Coronary artery (tissue), 2 donors: ENCODE measurements at places on chromosomes 11 and 22.

DNA sequence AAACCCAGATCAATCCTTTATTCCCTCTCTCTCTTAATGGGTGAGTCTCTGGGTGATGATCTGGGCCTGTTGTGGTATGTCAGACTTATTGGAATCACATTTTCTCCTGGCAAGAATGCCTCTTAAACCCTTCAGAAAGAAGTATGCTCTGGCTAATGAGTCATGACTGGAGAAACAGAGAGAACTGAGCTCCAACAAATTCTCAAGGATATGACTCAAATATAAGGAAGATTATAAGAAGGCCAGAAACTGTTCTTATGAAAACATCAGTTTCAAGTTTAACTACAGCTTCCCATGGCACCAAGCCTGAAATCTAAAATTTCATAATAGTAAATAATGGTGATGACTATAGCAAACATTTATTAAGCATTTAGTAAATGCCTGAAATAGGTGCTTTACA is 83.9 kb downstream of the OR5AK2 start:
- DNase-seq, result no peak

DNA sequence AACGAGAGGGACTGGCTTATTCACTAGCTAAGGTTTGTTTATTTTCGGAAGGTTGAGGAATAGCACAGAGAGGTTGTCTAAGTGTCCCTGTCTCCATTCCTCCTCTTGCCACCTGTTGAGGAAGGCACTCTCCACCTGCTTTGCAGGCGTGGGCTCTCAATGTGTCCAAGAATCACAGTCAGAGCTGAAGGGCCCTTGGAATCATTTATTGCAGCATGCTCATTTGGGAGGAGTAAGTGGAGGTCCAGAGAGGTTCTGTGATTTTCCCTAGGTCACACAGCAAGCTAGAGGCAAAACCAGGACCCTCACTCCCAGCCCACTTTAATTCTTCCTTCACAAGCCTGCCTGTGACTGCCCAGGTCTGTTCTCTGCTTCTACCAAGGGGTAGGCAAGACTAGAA is 21.3 kb downstream of the ZBTB16 start:
- no peak for DNase-seq

- DNase-seq, result no peak
Observed at GRCh38 chr11:76857781-76858410, 2.8 kb upstream of the ACER3 start.

GRCh38 chr11:94673386-94673785 is 94.8 kb upstream of the AMOTL1 start:
- DNase-seq, result no peak

- DNase-seq, result no peak
Observed at GRCh38 chr11:77370217-77370616, 68.7 kb upstream of the GDPD4 start.
